ENCODE measurements at places on chromosomes 2 and 18. TPM values are rescaled to one million over a fixed set of nuclear protein-coding genes. Genes with fewer than 3 reads are reported as not detected.

The CACNB4 gene
- 0.83 TPM for total RNA-seq

The C2orf78 gene
- not detected for total RNA-seq

GRCh38 chr18:27461957-27462356 is 276.8 kb upstream of the CHST9 start:
- no peaks in the 10 kb centered on the region for H3K27me3 ChIP-seq
- H3K36me3 ChIP-seq: no peaks in the 10 kb centered on the region
- no peak for DNase-seq
- no peaks in the 10 kb centered on the region for H3K4me1 ChIP-seq
- H3K4me3 ChIP-seq: no peak overlapping the region

GRCh38 chr2:33106115-33106514 is 159.4 kb downstream of the LTBP1 start:
- H3K27me3 ChIP-seq: peaks cover 4% of the 10 kb centered on the region
- no peaks in the 10 kb centered on the region for H3K36me3 ChIP-seq
- no peak overlapping the region for H3K27ac ChIP-seq
- no peaks in the 10 kb centered on the region for H3K4me1 ChIP-seq

GRCh38 chr18:76491473-76491775 is 3.6 kb downstream of the ZNF516 start:
- peak overlapping the region; percentile 96 for H3K4me3 ChIP-seq
- peaks cover 2% of the 10 kb centered on the region for H3K36me3 ChIP-seq
- peak overlapping the region; percentile 63 for H3K27ac ChIP-seq
- H3K4me1 ChIP-seq: peaks cover 37% of the 10 kb centered on the region
- peak; percentile 9 for DNase-seq

GRCh38 chr2:241689306-241689705 is 2.7 kb upstream of the DTYMK start:
- no peak overlapping the region for H3K27ac ChIP-seq
- H3K27me3 ChIP-seq: no peaks in the 10 kb centered on the region
- H3K4me3 ChIP-seq: peak overlapping the region; percentile 58
- H3K4me1 ChIP-seq: peaks cover 22% of the 10 kb centered on the region

- peaks cover 78% of the 10 kb centered on the region for H3K36me3 ChIP-seq
- H3K27ac ChIP-seq: peak overlapping the region; percentile 99
- peak overlapping the region; percentile 95 for H3K4me3 ChIP-seq
- H3K4me1 ChIP-seq: peaks cover 82% of the 10 kb centered on the region
Observed at GRCh38 chr2:203871371-203871983, 3.9 kb downstream of the CTLA4 start.

- peak overlapping the region; percentile 36 for H3K27ac ChIP-seq
- no peaks in the 10 kb centered on the region for H3K27me3 ChIP-seq
- no peak for DNase-seq
- no peak overlapping the region for H3K4me3 ChIP-seq
- peaks cover 48% of the 10 kb centered on the region for H3K36me3 ChIP-seq
Observed at GRCh38 chr2:9617749-9618148, 13.0 kb downstream of the YWHAQ start.

GRCh38 chr2:97761192-97761591 is 47.8 kb downstream of the ZAP70 start:
- H3K27me3 ChIP-seq: no peaks in the 10 kb centered on the region
- H3K27ac ChIP-seq: peak overlapping the region; percentile 83
- peak; percentile 50 for DNase-seq
- peaks cover 42% of the 10 kb centered on the region for H3K36me3 ChIP-seq
